ENCODE measurements at places on chromosomes 3 and 15.

DNA sequence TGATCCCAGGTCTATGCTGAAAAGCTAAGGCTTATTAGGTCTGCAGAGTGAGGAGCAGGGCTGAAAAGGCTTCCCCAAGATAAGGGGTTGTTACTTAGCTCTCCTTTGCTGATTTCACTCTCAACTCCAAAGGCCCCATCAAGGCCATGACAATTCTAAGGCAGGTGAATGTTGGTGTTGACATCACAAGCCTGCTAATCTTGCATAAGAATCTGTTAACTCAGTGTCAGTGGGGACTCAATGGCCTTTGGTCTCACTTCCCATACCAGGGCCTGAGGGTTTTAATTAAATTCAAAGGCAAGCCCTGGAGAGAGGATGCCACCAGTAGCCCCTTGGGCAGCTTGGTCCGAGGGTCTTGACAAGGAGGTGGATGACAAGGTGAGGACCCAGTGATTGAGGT is 9.4 kb upstream of the ALAS1 start:
- no peak for DNase-seq

GRCh38 chr15:47644722-47645121 is 72.6 kb upstream of the SEMA6D start:
- no peak for DNase-seq

DNA sequence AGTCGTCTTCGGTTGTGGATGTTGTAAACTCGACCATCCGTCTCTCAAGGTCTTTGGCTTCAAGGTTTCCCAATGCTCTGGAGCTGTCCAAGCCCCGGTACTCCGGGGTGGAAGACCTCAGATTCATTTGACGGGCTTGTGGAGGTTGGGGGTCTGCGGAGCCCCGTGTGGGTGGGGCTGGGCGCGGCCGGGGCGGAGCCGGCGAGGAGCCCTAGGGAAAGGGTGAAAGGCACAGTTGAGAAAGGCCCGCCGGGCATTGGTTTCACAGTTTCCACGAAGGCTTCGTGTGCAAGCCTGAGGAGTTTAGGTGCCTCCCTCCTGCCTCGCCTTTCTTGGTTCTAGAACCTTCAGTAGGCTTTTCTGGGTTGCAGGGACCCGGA is 360 bp upstream of the MGA start:
- no peak for DNase-seq

GRCh38 chr15:81315452-81316175 is 8.3 kb downstream of the STARD5 start:
- peak; percentile 55 for DNase-seq

DNA sequence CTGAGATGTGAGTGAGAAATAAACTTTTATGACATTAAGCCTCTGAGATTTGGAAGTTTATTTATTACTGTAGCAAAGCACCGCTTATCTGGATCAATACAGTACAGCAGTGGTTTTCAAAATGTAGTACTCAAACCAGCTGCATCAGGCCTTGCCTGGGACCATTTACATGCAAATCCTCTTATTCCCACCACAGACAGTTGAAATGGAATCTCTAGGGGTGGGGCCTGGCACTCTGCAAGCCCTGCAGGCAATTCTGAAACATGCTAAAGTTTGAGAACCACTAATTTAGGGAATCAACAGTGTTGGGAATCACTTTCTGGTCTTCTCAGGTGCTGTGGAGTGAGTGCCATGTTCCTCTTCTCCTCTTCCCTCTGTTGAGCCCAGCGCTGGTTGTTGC is 77.8 kb upstream of the TAMM41 start:
- DNase-seq: no peak

DNA sequence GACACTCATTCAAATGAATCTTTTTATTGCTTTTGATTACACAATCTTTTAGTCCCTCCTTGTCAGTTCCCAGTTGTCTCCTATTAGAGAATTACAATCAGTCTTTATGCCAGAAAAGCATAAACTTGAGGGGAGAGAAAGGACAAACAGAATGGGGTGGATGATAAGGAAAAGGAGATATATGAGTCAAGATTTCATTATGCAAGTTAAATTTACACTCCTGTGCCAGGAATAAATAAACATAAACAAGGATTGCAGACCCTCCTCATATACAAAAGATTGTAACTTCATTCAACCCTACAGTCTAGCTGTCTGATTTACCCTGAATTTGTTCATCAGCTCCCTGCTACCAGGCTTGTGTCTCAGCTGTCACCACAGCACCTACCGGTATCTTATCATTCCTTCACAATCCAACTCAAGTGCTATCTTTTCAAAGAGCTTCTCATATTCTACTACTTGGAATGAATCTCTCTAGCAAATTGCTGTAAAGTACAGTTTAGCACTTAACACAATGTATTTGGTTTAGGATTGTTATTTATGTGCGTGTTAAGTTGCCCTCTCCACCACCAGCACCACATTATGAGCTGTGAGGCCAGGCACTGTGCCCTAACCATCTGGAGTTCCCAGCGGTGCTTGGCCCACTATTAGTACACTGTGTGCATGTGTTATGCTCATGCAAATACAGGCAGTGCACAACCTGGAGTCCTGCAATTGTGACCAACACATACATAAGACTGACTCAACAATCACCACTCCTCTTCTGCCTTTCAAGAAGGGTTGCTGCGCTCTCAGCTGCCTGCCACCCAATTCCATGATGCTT is 504.1 kb downstream of the TBL1XR1 start:
- DNase-seq: no peak

DNA sequence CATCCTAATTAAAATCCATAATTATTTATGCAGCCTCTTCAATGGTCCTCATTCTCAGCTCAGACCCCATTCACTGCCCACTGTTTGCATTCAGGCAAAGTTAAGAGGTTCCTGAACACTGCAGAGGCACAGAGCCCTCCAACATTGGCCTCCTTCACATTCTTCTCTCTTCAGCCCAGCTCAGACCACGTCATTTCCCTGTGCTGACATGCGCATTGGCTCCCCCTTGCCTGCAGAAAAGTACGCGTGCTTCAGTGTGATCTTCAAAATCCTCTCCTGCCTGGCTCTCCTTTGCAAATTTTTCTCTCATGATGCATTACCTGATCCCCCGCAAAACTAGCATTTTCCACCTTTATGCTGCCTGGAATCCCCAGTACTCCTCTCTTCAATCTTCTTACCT is 552.3 kb downstream of the NTRK3 start:
- DNase-seq: no peak

GRCh38 chr3:129586746-129587430 is 19.6 kb downstream of the PLXND1 start:
- no peak for DNase-seq

DNA sequence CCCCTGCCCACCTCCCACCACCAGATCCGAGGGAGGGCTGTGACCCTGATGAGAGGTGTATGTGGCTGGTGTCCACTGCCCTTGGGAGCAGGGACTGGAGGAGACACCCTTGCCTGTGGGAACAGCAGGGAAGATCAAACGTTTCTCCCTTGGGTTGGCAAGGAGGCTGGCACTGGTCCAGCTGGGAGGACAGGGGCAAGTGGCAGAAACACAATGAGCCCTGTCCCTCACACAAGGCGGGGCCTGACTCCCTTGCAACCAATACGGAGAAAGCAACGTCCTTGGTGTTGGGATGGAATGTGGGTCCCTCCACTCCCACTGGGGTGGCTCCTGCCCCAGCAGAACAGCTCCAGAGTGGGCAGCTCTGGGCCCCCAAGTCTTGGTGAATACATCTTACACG is 5.2 kb downstream of the HYAL2 start:
- peak; percentile 7 for DNase-seq

- no peak for DNase-seq
These were observed 119.3 kb upstream of the ADPGK start for GRCh38 chr15:72902919-72903260.

DNA sequence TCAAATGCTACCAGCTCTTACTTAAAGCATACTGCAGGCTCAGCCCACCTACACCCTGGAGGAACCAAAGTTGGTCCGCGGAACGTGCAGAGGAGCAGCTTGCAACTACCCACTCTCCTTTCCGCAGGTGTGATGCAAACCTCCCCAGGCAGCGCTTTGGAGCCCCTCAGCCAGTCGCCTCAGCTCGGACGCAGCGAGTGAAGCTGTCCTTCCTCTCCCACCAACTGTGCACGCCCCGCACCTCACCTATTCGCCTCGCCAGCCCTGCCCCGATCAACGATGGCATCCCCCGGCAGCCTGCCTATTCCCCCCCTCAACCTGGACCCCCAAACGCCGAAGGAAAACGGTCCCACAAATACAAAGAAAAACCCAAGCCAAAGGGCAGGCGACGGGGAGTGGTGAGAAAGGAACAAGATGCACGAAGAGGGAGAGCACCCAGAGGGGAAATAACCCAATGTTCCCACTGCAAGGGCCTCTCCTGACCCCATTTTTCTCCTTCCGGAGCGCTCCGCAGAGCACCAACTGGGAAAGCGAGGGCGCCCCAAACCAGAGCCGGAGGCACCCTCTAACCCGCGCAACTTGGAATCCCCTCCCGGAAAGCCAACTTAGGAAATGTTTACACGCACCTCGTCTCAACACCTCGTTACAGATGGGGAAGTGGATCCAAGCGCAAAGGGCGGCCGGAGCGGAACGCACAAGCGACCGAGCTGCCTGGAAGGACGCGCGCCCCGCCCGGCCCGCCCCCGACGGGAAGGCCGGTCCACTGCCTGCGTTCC is 665 bp downstream of the GLB1 start:
- DNase-seq: peak; percentile 70

DNA sequence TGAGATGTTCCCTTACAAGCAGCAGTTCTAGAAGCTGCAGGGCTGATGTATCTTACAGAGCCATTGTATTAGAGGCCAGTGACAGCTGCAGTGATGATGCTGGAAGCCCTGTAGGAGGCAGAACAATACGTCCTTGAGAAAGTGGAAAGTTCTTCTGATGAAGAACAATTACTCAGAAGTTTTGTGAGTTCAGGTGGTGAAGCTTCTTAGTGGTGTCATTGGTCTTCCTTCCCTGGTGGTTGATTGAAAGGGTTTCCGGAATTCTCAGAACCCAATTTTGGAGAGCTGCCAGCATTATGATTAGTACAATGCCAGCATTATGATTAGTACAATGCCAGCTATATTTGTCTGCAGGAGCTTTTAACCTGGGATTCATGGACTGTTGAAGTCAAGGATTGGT is 356.4 kb downstream of the MFSD1 start:
- no peak for DNase-seq

GRCh38 chr3:156808025-156808424 is 18.1 kb upstream of the LEKR1 start:
- DNase-seq: no peak
